Tibial artery (tissue), 4 donors: ENCODE measurements at places on chromosomes 4 and X.

GRCh38 chr4:11765849-11766453 lies 337.3 kb upstream of the HS3ST1 start:
- DNase-seq, result no peak

GRCh38 chr4:160537681-160538080 lies 1434.8 kb downstream of the RAPGEF2 start:
- DNase-seq, result no peak

DNA sequence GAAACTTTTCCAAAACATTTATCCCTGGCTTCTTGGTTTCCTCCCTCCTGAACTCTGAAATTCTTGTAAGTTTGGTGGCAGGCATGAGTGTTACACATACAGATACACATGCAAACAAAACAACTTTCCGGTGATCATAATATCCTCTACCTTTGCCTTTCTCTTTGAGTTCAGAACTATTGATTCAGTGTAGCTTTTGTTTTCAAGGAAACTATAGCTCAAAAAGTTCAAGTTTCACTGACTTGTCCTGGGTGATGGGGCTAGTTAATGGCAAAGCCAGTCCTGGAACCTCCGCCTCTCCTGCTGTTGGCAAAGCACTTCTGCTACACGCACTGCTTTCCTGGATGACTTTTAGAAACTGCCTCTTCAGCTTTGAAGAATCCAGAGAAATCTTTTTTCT lies 177.3 kb upstream of the FAT1 start:
- no peak for DNase-seq

- no peak for DNase-seq
Measured at GRCh38 chr4:65510976-65511375, 159.3 kb downstream of the EPHA5 start.

DNA sequence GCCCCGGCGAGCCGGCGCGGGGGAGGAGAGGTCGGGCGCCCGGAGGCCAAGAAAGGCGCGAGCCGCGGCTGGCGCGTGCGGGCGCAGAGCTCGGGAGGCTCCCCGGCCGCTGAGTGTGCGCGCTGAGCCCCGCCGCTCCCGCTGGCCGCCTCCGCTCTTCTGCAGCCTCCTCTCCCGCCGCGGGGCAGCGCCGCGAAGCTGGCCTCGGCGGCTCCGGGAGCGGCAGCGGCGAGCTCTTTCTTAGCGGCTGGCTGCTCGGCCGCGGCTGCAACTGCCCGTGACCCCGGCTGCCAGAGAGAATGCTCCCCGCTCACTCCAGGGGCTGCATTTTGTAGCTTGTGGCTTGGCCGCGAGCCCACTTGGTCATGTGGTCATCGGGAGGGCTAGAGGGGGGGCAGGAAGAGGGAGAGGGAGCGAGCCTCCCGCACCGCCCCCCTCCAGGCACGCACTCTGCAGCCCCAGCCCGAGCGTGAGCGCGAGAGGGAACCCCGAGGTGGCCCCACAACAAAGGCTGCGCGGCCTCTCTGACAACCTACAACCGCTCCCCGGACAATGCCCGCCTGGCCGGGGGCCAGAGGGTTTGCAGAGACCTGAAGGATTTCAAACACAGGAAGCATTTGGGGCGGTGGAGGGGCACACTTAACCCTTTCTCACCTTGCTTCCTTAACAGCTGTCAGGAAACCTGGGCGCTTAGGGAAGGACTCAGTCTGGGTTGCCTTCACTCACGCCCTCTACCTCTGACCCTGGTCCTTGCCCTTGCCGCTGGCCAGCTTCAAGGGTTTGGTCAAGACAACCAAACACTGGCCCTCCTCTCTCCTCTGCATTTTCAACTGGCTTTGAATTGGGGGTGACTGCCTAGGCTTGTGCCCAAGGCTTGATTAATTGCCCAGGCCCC lies at the start of gene APLN:
Gene APLN (minus strand): TSS at position 305 of the 895 bp plus-strand sequence. CDS start 326 bp downstream, outside the sequence.
- DNase-seq, result peak; percentile 30

- no peak for DNase-seq
Measured at GRCh38 chrX:68908071-68908470, 79.2 kb downstream of the EFNB1 start.

DNA sequence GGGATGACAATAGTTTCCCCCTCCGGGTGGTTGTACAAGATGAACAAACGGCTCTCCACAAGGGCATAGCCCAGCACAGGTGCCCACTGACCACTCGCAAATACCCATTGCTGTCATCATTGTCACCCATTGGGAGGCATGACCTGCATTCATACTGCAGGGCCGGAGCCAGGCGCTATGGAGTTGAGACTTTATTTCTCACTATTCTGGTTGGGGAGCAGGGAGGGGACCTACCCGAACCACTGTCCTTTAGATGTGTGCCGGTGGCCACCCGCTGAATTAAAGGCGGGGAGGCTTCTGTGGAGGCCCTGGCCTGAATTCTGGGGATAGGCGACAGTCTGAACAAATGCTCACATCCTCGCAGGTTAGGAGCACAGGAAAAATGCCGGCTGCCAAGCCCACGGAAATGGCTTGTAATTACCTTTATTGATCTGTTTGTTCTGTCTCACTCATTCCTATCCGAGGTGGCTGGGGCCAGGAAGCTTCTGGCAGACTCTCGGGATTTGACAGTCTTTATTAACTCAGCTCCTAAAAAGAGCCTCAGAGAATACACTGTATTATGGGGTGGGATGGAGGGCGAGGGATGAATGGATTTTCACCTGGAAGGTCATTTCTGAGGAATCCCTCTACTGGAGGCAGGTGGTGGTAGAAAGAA lies 125.1 kb upstream of the PSAPL1 start:
- DNase-seq, result no peak

DNA sequence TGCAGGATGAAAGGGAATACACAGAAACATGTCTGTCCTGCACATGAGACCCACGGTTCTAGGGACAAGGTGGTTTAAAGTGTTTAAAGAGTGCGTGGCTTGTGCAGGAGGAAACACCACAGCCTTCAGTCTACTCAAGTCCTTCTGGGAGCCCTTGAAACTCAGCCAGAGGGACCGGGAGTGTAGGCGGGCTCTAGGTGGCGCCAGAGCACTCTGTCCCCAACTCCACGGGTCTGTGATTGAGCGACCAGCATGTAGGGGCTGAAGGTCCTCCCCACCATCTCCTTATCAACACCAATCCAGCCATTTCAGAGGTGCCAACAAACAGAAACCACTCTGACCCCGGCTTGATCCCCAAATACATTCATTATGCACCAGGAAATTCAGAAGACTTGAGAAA lies 82.0 kb upstream of the CLDN34 start:
- DNase-seq, result no peak

- DNase-seq, result no peak
Measured at GRCh38 chr4:24260923-24261564, 323.3 kb downstream of the DHX15 start.

GRCh38 chr4:153204728-153205648 lies 745 bp downstream of the TRIM2 start:
- DNase-seq, result no peak

GRCh38 chr4:142350871-142351270 lies 495.2 kb downstream of the INPP4B start:
- DNase-seq, result no peak

DNA sequence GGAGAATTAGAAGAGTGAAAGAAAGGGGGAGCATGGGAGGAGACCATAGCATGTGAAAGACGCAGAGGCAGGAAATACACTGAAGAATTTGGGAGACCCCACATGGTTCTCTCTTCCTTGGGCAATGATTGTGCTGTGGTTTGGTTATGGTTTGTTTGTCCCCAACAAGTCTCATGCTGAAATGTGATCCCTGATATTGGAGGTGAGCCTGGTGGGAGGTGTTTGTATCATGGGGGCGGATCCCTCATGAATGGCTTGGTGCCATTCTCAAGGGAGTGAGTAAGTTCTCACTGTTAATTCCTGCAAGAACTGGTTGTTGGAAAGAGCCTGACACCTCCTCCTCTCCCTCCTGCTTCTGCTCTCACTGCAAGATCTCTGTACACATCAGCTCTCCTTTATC lies 78.6 kb upstream of the RAI2 start:
- no peak for DNase-seq

DNA sequence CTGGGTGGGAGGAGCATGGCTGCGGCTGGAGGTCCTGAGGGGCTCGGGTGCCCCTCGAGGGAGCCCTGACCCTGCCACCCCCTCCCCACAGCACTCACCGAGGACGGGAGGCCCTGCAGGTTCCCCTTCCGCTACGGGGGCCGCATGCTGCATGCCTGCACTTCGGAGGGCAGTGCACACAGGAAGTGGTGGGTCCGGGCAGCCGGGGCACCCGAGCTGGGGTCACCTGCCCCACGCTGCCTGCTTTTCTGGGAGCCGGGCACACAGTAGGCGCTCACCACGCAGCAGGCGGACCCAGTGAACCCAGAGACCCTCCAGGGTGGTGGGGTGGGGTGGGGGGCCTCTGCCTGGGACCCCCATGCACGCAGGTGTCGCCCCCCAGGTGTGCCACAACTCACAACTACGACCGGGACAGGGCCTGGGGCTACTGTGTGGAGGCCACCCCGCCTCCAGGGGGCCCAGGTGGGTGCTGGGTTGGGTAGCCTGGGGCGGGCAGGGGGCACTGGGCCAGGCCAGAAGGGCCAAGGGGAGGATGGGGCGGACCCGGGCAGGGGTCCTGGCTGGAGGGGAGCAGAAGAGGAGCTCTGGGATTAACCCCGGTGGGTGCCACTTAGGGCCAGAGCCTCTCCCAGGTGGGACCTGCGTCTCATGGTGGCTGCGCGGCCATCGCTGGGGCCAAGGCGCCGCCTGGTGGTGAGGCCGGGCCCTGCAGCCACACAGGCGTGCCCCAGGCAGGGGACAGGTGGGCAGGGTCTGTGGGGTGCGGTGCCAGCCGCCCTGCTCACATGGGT lies 1.4 kb downstream of the HGFAC start:
- DNase-seq, result no peak

GRCh38 chr4:62528874-62529273 lies 1328.7 kb downstream of the ADGRL3 start:
- no peak for DNase-seq

DNA sequence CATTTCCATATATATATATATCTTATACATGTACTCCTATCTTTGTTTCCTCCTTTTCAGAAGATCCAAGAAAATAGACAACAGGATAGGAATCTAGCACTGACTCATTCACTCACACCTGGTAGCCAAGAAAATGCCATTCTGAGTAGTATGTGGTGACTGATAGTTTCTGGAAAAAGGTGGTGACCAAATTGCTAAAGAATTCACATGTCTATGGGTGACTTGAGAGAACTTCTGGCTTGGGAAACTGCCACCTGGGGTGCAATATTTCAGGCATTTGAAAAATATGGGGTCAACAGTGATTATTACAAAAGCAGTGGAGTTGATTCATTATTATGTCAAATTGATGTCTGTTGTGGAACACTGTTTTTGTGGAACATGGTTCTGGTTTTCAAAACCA lies 605.1 kb downstream of the PCDH18 start:
- no peak for DNase-seq

GRCh38 chr4:108030332-108030731 lies 40.6 kb downstream of the HADH start:
- no peak for DNase-seq

GRCh38 chr4:138400543-138400942 lies 158.4 kb upstream of the SLC7A11 start:
- no peak for DNase-seq

- DNase-seq, result no peak
Measured at GRCh38 chrX:153769158-153769864, 5.3 kb downstream of the PLXNB3 start.

GRCh38 chr4:164748375-164748774 lies 5.6 kb upstream of the SMIM31 start:
- DNase-seq, result no peak

DNA sequence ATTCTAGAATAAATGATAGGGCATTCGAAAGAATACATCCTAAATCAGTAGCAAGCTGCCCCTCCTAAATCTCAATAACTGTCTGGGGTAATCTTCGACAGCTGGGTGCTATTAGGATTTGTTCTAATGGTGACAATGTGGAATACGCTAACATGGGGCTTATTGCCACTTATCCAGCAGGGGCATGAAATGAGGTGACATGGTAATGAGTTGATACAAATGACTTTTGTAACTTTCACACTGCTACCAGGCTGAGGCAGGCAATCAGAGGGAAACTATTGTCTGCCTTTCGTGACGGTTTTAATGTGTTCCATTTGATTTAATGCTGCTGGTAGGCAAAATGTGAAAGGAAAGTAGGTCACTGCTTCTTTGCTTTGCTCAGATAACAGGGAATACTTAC lies 1047.4 kb upstream of the PABPC4L start:
- DNase-seq, result no peak
